Pons (tissue), 1 donor: ENCODE measurements at places on chromosomes 1 and 21.

DNA sequence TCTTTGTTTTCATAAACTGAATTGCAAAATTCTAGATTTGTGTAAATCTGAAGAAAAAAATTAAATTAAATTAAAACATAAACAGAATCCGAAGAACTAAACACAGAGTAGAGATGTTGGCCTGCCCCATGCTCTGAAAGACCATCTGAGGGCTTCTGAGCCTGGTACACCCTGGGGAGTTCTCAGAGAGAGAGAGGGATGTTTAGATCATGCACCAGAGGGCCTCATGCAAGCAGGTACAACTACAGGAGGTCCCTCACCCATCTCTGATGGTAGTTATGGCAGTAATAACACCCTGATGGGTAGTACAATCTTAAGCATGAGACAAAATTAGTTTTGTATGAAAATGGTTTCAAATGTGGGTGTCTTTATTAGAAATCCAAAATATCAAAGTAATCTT, 127.7 kb downstream of the TGFB2 start:
- no peak for DNase-seq

DNA sequence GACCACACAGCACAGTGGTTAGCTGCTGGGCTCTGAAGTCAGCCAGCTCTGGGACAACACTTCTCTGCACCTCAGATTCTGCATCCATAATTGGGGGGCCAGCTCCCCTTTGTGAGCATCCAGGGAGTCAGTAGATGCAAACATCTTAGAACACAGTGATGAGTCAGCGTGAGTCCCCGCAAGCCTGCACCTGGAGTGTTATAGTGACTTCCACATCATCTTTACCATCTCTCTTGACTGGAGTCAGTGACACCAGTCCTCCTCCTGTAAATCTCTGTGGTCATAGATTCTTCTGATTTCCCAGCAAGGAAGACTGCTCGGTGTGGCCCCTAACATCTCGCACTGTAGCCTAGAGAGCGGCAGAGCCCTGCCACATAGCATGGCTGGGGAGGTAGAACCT, 13.9 kb upstream of the EDN2 start:
- no peak for DNase-seq

- DNase-seq = no peak
Measured at GRCh38 chr1:24149866-24150233, 6.9 kb upstream of the IL22RA1 start.

- DNase-seq = no peak
Measured at GRCh38 chr1:87111659-87112371, 197.4 kb downstream of the HS2ST1 start.

DNA sequence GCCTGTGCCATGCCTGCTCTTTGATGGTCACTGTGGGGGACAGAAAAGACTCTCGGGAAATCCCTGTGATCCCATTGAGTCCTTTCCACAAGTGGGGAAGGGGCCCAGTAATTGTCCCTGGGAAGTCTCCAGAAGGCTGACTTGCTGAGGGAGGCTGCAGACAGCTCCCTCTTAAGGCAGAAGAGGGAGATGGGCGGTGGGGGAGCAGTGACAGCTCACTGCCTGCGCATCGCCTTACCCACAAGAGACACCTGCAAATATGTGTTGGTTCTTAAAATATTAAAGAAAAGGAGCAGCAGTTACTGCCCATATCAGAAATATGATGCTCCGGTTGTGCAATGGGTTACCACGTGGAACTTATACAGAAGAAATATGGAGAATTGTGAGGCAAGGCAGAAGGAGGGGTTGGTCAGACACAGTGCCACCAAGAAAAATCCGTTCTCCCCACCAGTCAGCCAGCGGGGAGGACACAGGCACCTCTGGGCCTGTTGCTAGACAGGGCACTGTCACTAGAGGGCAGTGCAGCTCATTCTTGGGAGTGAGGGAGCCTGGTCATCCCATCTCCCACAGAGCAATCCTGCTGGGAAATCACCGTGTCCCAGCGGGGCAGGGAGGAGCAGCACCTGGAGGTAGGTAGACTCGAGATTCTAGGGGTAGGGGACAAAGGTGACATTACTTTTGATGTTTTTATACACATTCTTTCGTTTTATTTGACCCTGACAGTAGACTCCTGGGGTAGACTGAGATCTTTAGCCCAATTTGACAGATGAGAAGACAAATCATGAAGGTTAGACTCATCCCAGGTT, 6.9 kb upstream of the CAMK1G start:
- DNase-seq = peak; percentile 83

- DNase-seq = no peak
Measured at GRCh38 chr1:111476761-111477309, 3.1 kb downstream of the C1orf162 start.

- no peak for DNase-seq
Measured at GRCh38 chr1:171730052-171730451, 11.8 kb downstream of the VAMP4 start.

GRCh38 chr1:6614019-6614928, 743 bp downstream of the PHF13 start:
- DNase-seq = no peak

GRCh38 chr1:244002721-244003120, 48.4 kb upstream of the ZBTB18 start:
- DNase-seq = no peak

DNA sequence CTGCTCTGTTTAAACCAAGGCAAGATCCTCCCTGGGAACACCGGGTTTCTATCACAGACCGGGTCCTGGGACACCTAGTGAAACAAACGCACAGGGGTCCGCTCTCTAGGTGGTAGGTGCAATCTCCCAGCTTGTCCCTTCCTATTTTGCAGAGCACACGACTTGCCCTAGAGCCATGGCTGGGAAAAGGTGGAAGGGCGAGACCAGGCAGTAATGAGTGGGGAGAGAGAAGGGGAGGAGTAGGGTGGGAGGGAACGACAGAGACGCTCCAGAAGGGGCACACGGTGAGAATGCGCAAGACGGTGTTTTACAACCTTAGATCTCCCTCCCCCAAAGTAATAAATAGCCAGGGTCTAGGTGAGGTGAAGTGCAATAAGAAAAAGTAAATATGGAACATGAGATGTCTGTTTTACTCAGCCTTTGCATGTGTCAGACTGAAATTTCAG, 9.3 kb upstream of the ARHGAP29 start:
- DNase-seq = no peak

DNA sequence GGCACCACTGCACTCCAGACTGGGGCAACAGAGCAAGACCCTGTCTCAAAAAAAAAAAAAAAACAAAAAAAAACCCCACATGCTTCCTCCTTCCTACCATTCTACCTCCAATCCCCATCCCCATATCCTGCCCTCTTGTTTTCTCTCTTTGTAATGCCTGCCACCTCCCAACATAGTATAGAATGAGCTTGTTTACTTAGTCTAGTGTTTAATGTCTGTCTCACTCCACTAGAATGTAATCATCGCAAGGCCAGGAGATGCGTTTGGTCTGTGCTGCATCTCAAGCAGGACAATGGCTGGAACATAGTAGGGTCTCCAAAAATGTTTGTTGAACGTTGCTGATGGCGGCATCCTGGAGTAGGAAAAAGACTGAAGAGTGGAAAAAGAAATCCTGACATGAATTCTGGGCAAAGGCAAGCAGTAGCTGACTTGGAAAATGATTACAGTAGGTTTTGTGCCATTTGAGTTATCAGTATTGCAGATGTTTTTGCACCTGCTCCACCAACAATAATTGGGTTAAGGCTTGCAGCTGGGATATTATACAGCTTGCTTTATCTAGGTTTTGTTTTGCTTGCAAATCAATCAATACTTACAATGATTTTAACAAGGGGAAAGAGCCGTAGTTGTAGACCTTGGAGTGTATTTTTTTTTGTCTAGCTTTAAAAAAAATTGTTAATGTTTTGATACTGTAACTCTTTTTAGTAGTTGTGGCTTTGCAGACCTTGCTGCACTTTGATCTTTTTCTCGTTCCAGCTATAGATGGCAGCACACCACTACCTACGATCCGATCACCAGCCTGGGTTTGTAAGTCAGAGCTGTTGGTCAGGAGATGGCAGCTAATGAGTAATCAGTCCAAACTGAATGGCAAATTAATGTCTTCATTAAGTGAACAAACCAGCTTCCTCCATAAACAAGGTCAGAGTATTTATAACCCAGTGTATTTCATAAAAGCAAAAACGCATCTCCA, 62.4 kb downstream of the BACH1 start:
- DNase-seq = peak; percentile 69

DNA sequence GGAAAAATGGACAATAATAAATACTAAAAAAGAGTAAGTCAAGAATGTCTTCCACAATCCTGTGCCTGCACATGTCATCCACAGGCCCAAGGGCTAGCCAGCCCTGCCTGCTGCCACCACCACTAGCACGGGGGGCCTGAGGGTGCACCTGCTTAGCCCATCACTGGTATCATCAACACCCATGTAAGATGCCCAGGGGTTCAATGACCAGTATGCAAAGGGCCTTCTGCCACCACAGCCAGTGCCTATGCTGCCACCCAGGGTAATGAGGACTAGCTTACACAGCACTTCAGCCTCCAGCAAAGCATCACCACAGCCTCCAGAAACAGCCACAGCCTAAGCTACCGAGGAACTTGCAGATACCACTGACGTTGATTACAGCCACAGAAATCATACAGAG, 46.3 kb downstream of the POFUT2 start:
- no peak for DNase-seq

DNA sequence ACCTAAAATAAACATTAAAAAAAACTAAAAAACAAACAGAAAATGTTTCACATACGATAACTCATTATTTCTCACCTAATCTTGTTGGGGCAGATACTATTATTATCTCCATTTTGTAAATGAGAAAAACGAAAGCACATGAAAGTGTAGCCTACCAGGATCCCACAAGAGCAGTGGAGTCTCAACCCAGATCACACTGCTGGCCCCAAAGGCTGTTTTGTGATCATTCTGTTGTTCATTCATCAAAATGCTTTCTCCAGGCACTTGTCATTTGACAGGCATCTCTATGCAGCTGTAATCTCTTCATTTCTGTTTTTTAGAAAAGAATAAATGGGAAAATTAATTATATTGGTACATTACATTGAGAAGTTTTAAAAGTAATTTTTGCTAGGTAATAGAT, 67.5 kb downstream of the AK5 start:
- peak; percentile 72 for DNase-seq

- DNase-seq = no peak
Measured at GRCh38 chr1:51331206-51332100, 1.1 kb upstream of the TTC39A start.

- DNase-seq = no peak
Measured at GRCh38 chr1:118825619-118826018, 162.5 kb downstream of the TBX15 start.
